ENCODE measurements at places on chromosomes 3 and 15.

DNA sequence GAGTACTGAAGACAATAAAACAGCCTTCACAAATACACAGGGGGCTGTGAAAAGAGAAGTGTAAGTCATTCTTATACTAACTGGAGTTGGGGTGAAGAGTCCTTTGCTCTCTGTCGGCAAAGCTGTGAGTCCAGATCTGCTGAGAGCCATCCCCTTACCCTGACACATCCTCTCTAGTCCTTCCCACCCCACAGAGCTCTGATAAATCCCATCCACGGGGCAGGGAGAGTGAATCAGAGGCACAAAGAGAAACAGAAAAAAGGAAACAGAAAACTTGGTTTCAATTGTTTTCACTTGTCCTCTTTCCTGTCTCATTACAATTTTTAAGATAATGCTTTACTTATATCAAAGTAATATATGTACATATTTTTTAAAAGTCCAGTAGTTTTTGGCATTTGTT lies 18.2 kb upstream of the ZNF639 start:
- H3K27ac ChIP-seq: no peak overlapping the region
- H3K4me1 ChIP-seq: peaks cover 1% of the 10 kb centered on the region
- H3K36me3 ChIP-seq: no peaks in the 10 kb centered on the region
- peaks cover 11% of the 10 kb centered on the region for H3K27me3 ChIP-seq

GRCh38 chr3:195755391-195755790 lies 34.6 kb downstream of the MUC20 start:
- H3K4me1 ChIP-seq: peaks cover 16% of the 10 kb centered on the region
- H3K4me3 ChIP-seq: no peak overlapping the region
- no peak for DNase-seq
- no peaks in the 10 kb centered on the region for H3K36me3 ChIP-seq

- H3K36me3 ChIP-seq: no peaks in the 10 kb centered on the region
- H3K4me3 ChIP-seq: no peak overlapping the region
- no peaks in the 10 kb centered on the region for H3K27me3 ChIP-seq
These were observed 409.7 kb downstream of the SOX2 start for GRCh38 chr3:182121401-182121800.

DNA sequence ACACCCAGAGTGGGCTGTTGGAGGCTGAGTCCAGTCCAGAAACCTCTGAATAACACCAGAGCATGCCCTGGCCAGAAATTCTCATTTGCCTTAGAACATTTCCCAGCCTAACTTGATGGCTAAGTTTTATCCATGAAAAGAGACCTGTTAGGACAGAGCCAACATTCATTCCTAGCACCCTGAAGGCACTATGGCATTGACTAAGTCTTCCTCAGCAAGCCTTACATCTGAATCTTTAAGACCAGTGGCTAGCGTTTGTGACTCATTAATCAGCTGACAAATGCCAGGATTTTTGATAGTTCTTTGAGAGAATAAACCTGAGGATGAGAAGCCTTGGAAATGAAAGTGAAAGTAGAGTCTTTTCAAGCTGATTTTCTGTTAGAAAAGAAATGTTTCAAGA lies 1087.1 kb upstream of the ALCAM start:
- H3K27me3 ChIP-seq: no peaks in the 10 kb centered on the region
- peaks cover 5% of the 10 kb centered on the region for H3K4me1 ChIP-seq
- no peak for DNase-seq
- H3K36me3 ChIP-seq: no peaks in the 10 kb centered on the region

GRCh38 chr3:138404121-138404520 lies 30.3 kb upstream of the ESYT3 start:
- no peaks in the 10 kb centered on the region for H3K36me3 ChIP-seq
- DNase-seq: no peak
- H3K27ac ChIP-seq: no peak overlapping the region
- no peak overlapping the region for H3K4me3 ChIP-seq

DNA sequence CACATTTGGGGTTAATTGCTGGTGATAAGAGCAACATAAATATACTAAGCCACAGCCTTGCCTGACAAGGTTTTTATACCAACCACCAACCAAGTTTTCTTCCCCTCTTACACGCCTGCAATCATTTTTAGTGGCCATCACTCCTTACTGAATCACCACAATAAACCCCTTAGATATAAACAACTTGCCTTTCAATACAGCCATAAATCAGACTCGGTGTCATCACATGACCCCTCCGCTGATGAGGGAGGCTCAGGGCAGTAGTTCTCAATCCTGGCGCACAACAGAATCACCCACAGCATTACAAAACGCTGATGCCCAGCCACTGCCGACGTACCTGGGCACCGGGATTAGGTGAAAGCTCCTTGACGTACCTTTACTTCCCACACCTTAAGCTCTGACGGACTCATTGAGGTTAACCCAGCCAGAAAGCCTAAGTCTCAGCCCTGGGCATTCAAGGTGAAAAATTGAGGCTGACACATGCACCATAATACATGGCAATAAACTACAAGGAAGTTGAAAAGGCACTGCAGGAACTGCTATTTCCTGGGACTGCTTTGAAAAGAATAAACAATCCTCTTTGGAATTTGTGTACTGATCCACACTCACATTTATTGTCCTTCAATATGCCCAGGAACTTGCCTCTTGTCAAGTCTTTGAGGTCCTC lies 17.1 kb downstream of the ADCY5 start:
- H3K27ac ChIP-seq: no peak overlapping the region
- H3K36me3 ChIP-seq: no peaks in the 10 kb centered on the region
- H3K27me3 ChIP-seq: no peaks in the 10 kb centered on the region
- peaks cover 2% of the 10 kb centered on the region for H3K4me1 ChIP-seq

GRCh38 chr3:24387000-24387399 lies 107.7 kb downstream of the THRB start:
- no peak for DNase-seq
- H3K27me3 ChIP-seq: no peaks in the 10 kb centered on the region
- H3K27ac ChIP-seq: no peak overlapping the region
- no peak overlapping the region for H3K4me3 ChIP-seq
- H3K36me3 ChIP-seq: no peaks in the 10 kb centered on the region

GRCh38 chr3:155106119-155106518 lies 26.0 kb downstream of the MME start:
- H3K4me1 ChIP-seq: peaks cover 6% of the 10 kb centered on the region
- no peak overlapping the region for H3K27ac ChIP-seq
- H3K27me3 ChIP-seq: no peaks in the 10 kb centered on the region

DNA sequence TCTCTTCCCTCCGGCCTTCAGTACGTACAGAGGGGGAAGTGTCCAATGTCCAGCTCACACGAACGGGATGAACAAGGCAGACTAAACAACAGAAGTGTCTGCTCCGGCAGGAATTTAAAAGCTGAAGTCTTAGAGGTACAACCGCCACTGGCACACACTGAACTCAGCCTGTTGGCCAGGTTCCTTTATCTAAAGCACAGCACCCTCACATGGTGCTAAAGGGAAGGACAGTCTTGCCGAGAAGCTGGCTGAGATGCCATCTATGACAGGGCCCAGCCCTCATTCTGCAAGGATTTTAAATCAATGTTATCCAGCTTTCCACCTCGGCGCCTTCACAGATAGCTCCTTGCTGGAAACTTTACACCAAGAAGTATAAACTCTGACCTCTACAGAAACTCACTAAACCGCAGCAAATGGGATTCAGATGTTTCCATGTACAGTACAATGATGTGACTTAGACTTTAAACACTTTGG lies 2.8 kb downstream of the ADAMTS17 start:
- H3K36me3 ChIP-seq: no peaks in the 10 kb centered on the region
- no peak overlapping the region for H3K4me3 ChIP-seq
- peaks cover 10% of the 10 kb centered on the region for H3K4me1 ChIP-seq
- no peak overlapping the region for H3K27ac ChIP-seq
- DNase-seq: peak; percentile 34

DNA sequence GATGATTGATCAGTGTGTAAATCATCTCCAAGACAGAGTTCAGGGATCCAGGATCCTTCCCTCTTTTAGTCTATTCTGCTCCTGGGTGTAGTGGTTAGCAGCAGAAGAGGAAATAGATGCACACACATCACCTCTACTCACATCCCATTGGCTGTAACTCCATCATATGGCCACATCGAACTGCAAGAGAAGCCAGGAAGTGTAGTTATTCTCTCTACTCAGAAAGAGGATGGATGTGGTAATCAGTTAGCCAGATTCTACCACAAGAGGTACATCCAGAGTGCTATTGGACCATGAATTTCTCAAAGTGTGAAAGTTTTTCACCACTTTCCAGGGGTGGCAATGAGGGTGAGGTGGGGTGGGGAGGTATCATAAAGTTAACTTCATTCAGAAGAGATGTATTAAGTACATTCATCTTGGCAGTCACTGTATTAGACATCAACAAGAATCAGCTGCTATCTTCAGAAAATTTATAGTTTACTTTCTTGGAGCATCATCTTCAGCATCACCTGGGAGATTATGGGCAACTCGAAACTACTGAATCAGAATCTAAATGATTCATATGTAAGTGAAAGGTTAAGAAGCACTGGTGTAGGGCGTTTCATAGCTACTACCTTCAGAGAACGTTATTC lies 60.6 kb upstream of the GAP43 start:
- H3K27ac ChIP-seq: no peak overlapping the region
- peaks cover 3% of the 10 kb centered on the region for H3K4me1 ChIP-seq
- no peak overlapping the region for H3K4me3 ChIP-seq
- no peak for DNase-seq

DNA sequence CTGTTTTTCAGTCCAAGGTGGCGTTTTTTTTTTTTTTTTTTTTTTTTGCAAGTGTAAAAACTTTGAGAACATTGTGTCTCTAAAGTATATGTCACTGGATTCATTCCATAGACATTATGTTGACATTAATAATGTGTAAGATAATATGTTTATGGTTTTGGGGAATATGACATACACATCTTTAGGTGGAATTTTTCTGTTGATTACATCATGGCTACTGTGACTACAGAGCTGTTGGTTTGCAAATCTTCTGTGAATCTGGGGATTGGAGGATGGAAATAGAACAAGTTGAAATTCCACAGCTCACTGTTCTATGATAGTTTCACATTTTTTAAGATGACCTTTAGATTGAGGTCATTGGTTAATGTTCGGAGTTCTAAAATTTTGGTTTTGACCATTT lies 24.4 kb upstream of the PLSCR2 start:
- H3K27me3 ChIP-seq: peaks cover 11% of the 10 kb centered on the region
- H3K27ac ChIP-seq: no peak overlapping the region
- H3K36me3 ChIP-seq: no peaks in the 10 kb centered on the region
- peaks cover 7% of the 10 kb centered on the region for H3K4me1 ChIP-seq
- no peak for DNase-seq

DNA sequence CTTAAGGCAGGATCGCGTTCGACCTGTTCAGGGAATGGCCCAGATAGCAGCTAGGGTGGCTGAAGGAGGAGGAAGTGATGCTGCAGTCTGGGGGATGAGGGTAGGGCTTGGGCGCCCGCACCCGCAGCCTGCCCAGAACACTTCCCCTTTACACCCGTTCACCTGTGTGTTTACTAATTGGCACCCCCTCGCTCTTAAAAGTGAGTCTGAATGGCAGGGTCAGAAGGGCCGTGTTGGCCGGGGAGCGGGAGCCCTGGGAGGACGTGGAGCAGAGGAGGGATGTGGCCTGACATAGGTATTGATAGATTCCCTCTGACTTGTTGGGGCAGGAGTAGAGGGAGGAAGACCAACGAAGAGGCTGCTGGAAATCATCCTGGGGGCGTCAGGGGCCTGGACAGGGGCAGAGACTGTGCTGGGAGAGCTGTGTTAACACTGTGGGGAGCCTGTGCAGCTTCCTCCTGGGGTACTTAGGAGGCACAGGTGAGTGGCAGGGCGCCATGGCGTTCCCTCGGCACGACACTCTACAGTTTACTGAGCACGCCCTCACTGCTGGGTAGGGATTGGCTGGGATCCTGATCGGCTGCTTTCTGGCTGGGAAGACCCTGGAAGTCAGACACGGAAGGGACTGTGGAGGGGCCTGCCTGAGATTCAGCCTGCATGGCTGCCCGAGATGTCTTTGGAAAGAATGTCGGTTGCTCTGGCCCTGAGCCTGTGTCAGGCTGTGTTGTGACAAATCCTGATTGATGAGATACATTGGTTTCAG lies 51.7 kb downstream of the SLC6A6 start:
- no peak for DNase-seq
- peak overlapping the region; percentile 31 for H3K27ac ChIP-seq
- H3K27me3 ChIP-seq: no peaks in the 10 kb centered on the region
- H3K4me3 ChIP-seq: no peak overlapping the region

DNA sequence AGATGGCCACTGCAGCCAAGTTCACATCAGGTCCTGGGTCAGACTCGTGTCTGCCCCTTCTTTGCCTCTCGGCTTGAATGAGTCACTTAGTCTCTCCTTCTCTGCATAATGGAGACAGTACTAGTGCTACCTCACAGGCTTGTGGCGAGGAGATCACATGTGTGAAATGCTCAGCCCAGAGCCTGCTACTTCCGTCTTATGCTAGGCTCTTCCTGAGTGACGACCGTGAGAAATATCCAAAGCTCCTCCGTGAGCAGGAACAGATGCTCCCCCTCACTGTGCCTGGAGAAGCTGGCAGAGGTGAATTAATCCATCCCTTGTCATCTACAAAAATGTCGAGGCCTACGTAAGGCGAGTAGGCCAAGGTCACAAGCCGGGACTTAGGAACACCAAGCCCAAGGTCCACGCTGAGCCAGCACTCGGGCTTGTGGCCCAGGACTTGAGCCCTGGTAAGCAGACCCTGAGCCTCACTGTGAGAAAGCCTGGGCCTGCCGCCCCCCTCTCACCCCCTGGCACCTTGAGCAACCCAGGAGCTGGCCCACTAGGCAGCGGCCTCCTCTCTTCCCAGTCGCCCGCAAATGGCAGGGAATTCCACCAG lies 17.9 kb downstream of the PAK6 start:
- no peaks in the 10 kb centered on the region for H3K36me3 ChIP-seq
- no peak for DNase-seq
- H3K4me3 ChIP-seq: no peak overlapping the region
- H3K27ac ChIP-seq: no peak overlapping the region

GRCh38 chr3:193780810-193781478 lies 187.9 kb downstream of the OPA1 start:
- H3K27ac ChIP-seq: no peak overlapping the region
- H3K27me3 ChIP-seq: peaks cover 49% of the 10 kb centered on the region

DNA sequence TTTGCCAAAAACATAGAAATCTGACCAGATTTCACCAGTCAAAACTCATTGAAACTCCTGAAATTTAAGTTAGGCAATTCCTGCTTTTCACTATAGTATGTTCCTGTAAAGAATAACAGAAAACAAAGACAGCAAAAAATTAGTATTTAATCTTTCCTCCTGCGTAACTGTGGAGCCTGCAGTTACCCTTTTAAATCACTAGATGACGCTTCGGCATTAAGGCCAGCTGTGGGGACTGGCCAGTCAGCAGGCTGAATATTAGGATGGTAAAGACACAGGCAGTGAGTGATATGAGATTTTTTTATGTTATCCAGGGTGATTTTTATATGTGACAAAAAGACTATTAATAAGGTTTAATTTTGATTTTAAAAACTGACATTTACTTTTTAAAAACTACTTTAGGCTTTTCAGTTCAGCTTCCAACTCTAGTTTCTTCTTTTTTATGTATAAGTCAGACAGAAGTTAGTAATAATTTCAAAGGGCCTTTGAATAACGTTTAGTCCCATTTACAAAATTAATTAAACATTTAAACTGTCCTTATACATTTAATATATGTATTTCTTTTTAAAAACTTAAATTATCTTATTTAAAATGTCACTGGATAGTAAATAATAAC lies 165.1 kb downstream of the PPM1L start:
- no peak overlapping the region for H3K27ac ChIP-seq
- no peak for DNase-seq
- H3K4me1 ChIP-seq: no peaks in the 10 kb centered on the region
- no peak overlapping the region for H3K4me3 ChIP-seq
- peaks cover 2% of the 10 kb centered on the region for H3K27me3 ChIP-seq
- no peaks in the 10 kb centered on the region for H3K36me3 ChIP-seq

- H3K27ac ChIP-seq: no peak overlapping the region
- DNase-seq: peak; percentile 62
- no peak overlapping the region for H3K4me3 ChIP-seq
- peaks cover 23% of the 10 kb centered on the region for H3K27me3 ChIP-seq
- H3K4me1 ChIP-seq: peaks cover 7% of the 10 kb centered on the region
These were observed 202.5 kb upstream of the TLE3 start for GRCh38 chr15:70299931-70300869.

Measured in T-helper 2 cell treated with Interferon-gamma antibody and Interleukin-4, amounts not matched to agents 5 μg/mL and 100 μg/mL, for 36 hours (primary cell).